ENCODE measurements at places on chromosomes 5 and 9. TPM values are rescaled to one million over a fixed set of nuclear protein-coding genes. Genes with fewer than 3 reads are reported as not detected.

SLCO6A1 gene
- not detected for total RNA-seq

FAM163B gene
- total RNA-seq = not detected

RCL1 gene
- total RNA-seq = 13.4 TPM

GNA14 gene
- total RNA-seq = 7.5 TPM

RFX3 gene
- total RNA-seq = 2.9 TPM

CARTPT gene
- not detected for total RNA-seq

WDR38 gene
- total RNA-seq = not detected

ENTPD2 gene
- not detected for total RNA-seq

TAF11L14 gene
- not detected for total RNA-seq

FOXD4L6 gene
- total RNA-seq = 0.33 TPM

TYRP1 gene
- 1.1 TPM for total RNA-seq

ENG gene
- 209 TPM for total RNA-seq

FRRS1L gene
- total RNA-seq = not detected

ZDHHC21 gene
- total RNA-seq = 32.1 TPM

SPIN1 gene
- total RNA-seq = 62.8 TPM

ERAP2 gene
- total RNA-seq = 77.3 TPM

RASEF gene
- total RNA-seq = not detected

NEURL1B gene
- 0.65 TPM for total RNA-seq

KIF4B gene
- total RNA-seq = 0.33 TPM

RNF38 gene
- total RNA-seq = 35.3 TPM

FBXW2 gene
- total RNA-seq = 43.3 TPM

SPAAR gene
- total RNA-seq = 4.5 TPM

SLC45A2 gene
- total RNA-seq = 0.10 TPM

ANKRD34B gene
- not detected for total RNA-seq

ARHGEF28 gene
- total RNA-seq = 154 TPM

CFAP157 gene
- total RNA-seq = not detected

CCL27 gene
- total RNA-seq = not detected

PAX5 gene
- total RNA-seq = not detected

PDZD2 gene
- 3.9 TPM for total RNA-seq

ZDHHC11B gene
- not detected for total RNA-seq

PTPRD gene
- total RNA-seq = 51.9 TPM

DUSP1 gene
- 128 TPM for total RNA-seq

SLC36A2 gene
- not detected for total RNA-seq

ECSCR gene
- 359 TPM for total RNA-seq

C1QTNF2 gene
- total RNA-seq = 0.10 TPM

RNF208 gene
- 0.19 TPM for total RNA-seq

GABRA6 gene
- not detected for total RNA-seq

ZMAT2 gene
- 32.4 TPM for total RNA-seq

FCN2 gene
- not detected for total RNA-seq

MATR3 gene
- 306 TPM for total RNA-seq

EGFLAM gene
- total RNA-seq = under 0.01 TPM

ANKDD1B gene
- total RNA-seq = 0.33 TPM

PCDHGB2 gene
- 4.6 TPM for total RNA-seq

DMRT3 gene
- not detected for total RNA-seq

VAV2 gene
- 16.2 TPM for total RNA-seq

CTSL gene
- total RNA-seq = 66.3 TPM

TIMD4 gene
- total RNA-seq = not detected

MRPL50 gene
- 15.0 TPM for total RNA-seq

MLLT3 gene
- 6.9 TPM for total RNA-seq

MPDZ gene
- total RNA-seq = 58.5 TPM

FBP2 gene
- total RNA-seq = not detected

IL17B gene
- total RNA-seq = not detected

LCN2 gene
- total RNA-seq = not detected

TXNDC8 gene
- not detected for total RNA-seq

PCDHA5 gene
- 0.10 TPM for total RNA-seq

CYSRT1 gene
- total RNA-seq = 0.65 TPM

Data from vein endothelial cell (primary cell).